Sigmoid colon (tissue), 7 donors: ENCODE measurements at places on chromosomes 5 and 9. TPM values are rescaled to one million over a fixed set of nuclear protein-coding genes. Genes with fewer than 3 reads are reported as not detected.

- no peak for DNase-seq
These were observed 3.4 kb downstream of the TLE1 start for GRCh38 chr9:81685763-81686613.

DNA sequence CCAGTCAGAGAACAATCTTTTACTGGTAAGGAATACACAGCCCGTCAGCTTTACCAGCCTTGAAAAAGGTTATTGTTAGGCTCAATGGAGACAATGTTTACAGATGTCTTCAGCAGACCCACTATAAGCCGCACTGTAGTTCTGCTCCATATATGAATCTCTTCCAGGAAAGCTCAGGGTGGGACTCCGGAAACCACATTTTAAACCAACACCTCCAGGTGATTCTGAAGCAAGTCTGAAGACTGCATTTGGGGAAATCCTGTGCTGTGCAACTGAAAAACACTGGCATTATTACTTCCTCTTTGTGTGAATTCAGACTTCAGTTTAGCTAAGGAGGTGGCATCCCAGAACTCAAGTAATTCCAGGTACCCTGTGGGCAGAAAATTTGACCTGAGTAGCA, 3.5 kb downstream of the GZMK start:
- no peak for DNase-seq

DNA sequence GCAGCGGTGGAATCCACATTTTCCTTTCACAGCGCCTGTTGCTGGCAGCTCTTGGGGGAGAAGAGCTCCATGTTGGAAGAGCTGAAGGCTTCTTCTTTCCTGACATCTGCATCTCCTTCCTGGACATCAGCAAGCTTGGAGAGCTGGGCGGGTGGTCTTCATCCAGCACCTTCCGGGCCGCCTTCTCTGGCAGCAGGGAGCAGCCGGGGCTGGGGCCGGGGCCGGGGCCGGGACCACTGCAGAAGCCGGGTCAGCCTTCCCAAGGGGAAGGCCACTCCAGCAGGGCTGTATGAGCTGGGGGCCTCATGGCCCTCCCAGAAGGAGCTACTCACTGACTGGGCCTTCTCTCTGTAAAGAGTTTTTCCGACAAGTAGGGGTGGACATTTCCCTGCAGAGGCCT, 787.5 kb downstream of the TLE4 start:
- DNase-seq, result no peak

The FOXD4L6 gene
- not detected for total RNA-seq

The DOCK8 gene
- total RNA-seq, result 4.2 TPM

The KCNT1 gene
- total RNA-seq, result 0.28 TPM

GRCh38 chr5:58641533-58641932, 58.7 kb downstream of the RAB3C start:
- DNase-seq, result no peak

The NUTM2F gene
- not detected for total RNA-seq

The GMCL2 gene
- not detected for total RNA-seq

The P4HA2 gene
- total RNA-seq, result 35.2 TPM

DNA sequence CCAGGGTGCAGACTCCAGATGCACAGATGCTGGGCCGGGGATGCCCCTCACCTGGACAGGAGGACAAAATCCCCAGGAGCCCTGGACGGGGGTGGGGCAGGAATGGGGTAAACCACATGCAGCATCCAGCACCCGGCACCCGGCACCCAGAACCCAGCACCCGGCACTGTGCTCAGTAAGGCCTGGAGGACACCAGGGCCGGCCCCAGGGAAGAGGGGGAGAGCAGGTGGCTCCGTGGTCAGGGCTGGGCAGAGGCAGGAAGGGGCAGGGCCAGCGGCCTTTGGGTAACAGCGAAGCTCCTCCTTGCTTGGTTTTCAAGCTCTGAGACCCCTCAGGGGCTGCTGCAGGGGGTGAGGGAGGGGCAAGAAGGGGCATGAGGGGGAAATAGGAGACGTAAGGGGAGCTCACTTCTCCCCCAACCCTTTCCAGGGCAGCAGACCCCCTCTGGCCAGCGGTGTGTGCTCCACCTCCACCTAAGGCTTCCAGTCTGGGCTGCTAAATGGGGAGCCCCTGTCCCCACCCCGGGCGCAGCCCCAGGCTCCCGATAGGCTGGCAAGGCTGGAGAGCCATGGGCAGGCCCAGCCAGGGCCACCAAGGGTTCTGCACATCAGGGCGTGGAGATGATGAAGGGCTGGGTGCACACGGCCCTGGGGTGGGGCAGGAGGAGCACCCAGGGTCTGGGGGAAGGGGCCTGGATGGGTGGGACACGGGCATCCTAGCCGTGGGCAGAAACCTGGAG, 17.8 kb upstream of the SLC6A19 start:
- DNase-seq, result no peak

- no peak for DNase-seq
These were observed 176.0 kb downstream of the MED10 start for GRCh38 chr5:6202149-6202967.
